ENCODE measurements at places on chromosomes 13 and 19.

- no peak for DNase-seq
Measured at GRCh38 chr13:101289764-101290163, 126.5 kb downstream of the NALCN start.

DNA sequence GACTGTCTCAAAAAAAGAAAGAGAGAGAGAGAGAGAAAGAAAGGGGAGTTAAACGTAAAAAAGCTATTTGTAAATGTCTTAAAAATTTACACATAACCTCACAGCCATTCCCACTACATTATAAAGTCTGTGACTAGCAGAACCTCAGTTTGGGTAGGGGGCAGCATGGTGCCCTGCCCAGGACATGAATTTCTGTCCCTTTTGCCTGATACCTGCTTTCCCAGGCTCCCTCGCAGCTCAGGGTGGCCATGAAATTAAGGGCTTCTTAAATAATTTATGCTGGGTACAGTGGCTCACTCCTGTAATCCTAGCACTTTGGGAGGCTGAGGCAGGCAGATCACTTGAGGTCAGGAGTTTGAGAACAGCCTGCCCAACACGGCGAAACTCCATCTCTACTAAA, 4.8 kb downstream of the IFNL1 start:
- no peak for DNase-seq

- no peak for DNase-seq
Measured at GRCh38 chr13:49366841-49367240, 77.0 kb downstream of the CAB39L start.

DNA sequence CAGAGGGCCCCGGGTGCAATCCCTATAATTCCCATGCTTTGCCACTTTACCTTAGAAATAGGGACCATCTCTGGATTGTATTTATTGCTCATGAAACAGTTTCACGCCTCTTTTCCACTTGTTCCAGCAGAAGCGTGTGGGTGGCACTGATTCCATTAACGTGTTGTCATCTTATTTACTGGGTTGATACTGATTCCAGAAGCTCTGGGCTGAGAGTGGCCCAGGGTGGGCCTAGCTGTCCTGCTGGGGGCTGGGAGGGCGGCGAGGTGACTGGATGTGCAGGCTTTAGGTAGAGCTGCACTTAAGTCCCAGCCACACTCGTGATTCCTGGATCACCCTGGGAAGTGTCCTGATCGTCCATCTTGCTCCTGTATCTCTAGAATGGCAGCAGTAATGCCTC, 155.0 kb downstream of the TEX29 start:
- no peak for DNase-seq

- DNase-seq = no peak
Measured at GRCh38 chr13:25867038-25867437, 184.8 kb downstream of the SHISA2 start.

Data from stimulated activated CD8-positive, alpha-beta memory T cell treated with anti-CD3 and anti-CD28 coated beads, Interleukin-7, amount 100 ng/mL, for 48 hours (primary cell).